ENCODE measurements at places on chromosomes 7 and 10.

DNA sequence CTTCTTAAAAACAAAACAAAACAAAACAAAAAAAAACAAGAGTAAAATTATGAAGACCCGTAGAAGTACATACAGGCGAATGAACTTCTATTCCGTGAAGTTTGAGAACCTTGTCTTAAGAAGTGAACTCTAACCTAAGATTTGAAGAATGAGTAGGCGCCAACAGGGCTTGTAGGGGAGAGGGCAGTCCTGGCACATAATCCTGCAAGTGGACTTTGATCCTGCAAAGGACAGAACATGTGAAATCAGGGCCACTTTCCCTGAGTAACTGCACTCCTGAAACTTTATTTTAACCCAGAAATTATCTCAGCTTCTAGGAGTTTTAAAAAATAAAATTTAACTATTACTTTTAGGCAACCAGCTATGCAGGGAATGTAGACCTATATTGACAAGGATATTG is 62.0 kb downstream of the GNAT3 start:
- DNase-seq = no peak

GRCh38 chr10:69160809-69161241 is 19.2 kb upstream of the SUPV3L1 start:
- no peak for DNase-seq

DNA sequence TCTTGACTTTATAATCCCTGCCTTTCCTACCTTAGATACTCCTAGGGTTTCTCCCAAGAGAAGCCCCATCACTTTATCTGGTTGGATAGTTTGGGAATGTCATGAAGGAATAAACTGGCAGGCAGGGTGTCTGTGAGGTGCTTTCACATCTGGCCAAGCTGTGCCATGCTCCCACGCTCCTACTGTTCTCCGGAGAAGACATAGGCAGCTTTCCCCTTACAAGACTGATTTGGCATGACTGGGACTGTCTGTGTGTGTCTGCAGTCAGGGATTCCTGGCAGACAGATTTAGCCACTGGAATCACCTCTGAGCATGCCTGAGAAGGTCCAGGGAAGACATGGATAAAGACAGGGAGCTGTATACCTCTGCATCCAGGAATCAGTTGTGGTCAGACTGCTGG is 45.3 kb downstream of the HK1 start:
- no peak for DNase-seq

- no peak for DNase-seq
Measured at GRCh38 chr7:73537051-73537450, 15.0 kb upstream of the BAZ1B start.

- DNase-seq = peak; percentile 36
Measured at GRCh38 chr10:4701016-4701415, 125.0 kb upstream of the AKR1E2 start.

DNA sequence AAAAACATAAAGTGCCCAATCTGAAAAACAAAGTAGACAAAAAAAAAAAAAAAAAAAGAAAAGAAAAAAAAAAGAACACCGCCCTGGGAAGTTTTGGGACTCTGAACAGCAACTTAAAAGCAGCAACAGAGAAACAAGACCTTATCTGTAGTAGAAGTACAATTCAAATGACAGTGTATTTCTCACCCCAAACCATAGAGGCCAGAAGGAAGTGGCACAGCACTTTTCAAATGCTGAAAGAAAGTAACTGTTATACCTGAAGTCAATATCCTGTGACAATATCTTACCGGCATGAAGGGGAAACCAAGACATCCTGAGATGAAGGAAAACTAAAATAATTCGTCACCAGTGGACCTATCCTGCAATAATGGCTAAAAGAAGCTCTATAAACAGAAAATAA is 112.1 kb downstream of the DNAJC1 start:
- no peak for DNase-seq

DNA sequence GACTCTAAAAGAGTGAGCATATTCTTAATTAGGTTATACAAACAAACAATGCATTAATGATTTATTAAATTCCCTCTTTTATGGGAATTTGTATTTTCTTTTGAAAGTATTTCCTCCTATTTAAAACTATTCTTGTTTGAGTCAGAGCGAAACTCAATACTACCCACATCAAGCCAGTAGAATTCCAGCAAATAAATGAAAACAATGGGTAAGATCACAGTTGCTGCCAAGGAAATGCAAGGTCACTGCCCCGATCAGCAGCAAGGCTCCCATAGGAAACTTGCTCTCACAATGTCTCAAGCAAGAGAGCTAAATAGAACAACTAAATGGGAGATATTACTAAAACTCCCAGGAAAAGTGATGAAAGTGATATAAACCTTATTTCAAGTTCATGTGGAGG is 206.3 kb downstream of the THSD7A start:
- peak; percentile 65 for DNase-seq

DNA sequence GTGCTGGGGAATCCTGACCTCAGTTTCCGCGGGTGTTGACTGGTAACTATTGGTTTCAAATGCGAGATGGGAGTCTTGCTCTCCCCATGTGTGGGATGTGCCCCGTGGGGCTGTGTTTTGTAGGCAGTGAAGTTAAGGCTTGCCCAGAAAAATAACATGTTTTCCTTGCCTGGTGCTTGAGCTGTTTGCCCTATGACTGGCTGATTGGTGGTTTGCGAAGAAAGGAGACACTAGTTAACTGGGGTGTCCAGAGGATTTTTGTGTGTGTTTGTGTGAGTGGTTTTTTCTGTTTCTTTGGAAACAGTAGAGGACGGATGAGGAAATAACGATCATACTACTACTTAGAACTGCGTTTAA is 61.9 kb downstream of the CREB5 start:
- DNase-seq = no peak

DNA sequence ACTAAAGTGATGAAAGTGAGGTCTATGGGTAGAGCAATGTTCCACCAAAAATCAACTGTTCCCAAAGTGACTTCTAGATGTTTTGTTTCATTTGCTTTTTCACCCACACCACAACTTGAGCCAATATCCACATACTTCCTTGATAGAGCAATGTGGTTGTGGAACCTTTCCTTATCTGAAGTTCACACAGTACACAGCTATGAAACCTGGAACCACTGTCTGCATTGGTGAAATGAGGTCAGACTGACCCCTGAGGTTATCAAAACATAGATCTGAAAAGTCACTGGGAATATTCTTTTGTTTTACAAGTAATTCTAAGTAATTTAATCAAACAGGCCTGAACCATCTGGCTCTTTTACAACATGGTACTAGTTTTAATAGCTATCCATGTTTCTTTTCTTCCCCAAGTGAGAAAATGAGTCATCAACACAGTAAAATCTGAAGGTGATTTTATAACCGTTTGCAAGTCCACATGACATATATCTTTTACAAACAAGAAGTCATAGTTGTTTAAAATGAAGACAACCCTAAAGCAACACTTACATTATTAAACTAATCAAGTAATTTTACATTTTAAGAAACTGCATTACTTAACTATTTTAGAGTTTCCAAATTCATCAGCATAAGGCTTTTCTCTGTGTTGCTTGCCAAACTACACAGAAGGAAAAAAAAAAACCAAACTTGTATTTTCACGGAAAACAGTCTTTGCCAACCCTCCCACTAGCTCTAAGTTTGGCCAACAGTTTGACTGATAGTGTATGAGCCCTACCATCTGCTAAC is 80.3 kb downstream of the LRRC17 start:
- DNase-seq = peak; percentile 11

DNA sequence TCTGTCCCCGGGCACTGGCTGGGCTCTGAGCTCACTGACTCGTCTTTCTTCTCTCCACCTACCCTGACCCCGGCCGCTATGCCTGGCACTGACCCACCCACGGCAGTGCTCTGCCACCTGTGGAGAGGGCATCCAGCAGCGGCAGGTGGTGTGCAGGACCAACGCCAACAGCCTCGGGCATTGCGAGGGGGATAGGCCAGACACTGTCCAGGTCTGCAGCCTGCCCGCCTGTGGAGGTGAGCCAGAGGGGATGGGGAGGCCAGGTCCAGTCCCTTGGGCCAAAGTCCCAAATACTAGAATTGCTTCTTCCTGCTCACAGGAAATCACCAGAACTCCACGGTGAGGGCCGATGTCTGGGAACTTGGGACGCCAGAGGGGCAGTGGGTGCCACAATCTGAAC is 27.3 kb downstream of the TBATA start:
- no peak for DNase-seq

- DNase-seq = no peak
Measured at GRCh38 chr10:5876181-5876768, 13.4 kb downstream of the ANKRD16 start.

GRCh38 chr7:105067691-105068090 is 53.7 kb downstream of the KMT2E start:
- DNase-seq = no peak

DNA sequence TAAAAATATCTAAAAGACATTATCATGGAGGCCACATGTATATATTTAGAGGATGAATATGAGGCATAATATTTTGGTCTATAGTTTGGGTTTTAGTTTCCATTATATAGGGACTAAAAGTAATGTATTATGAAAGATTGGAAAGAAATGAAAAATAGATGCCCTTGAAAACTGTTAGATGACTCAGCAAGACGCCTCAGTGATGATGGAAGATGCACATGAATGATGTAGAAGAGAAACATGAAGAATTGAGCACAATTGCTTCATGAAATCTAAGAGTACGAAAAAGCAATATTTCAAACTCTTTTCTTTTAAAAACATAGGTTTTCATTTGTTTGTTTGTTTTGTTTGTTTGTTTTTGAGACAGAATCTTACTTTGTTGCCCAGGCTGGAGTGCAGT is 89.8 kb downstream of the ARL4A start:
- DNase-seq = no peak

DNA sequence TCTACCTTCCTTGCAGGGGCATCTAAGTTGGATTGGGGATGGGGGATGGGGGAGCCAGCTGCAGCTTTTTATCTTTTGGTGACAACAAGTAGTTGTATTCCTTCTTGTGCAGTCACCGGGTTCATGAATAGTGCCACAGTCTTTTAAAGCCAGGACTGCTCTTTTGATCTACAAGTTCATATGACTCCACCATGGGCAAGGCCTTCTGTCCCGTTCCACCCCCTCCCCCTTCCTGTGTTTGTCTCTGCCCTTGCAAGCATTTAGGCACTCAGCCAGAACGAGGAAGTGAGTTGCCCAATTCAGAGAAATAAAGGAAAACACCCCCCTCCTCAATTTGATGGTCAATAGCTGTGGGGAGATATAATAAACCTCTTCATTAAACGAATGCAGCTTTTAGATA is 44.8 kb upstream of the EGR2 start:
- peak; percentile 68 for DNase-seq

DNA sequence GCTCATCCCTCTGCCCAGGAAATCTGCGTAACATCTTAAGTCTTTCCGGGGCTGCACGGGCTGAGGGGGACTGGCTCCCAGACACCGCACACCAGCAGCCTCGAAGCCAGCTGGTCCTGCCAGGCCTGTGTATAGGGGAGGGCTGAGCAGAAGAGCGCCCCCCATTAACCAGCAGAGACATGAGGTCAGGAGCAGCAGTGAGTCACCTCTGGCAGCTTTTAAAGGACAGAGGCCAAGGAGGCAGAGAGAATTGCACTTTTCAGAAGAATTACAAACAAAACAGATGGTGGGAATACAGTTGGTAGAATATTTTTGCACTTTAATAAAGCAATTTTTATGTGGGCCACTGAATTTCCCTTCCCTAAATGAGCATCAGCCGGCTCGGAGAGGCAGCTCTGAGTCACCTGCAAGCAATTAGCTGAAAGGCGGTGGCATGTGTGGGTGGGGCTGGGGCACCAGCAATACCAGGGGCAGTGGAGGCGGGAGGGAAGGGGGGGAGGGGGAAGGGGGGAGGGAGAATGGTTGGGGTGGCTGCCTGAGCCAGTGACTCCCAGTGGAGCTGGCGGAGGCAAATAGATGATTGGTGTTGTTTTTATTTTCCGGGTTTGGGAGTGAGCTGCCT is 39.1 kb downstream of the GOLGA7B start:
- no peak for DNase-seq

- no peak for DNase-seq
Measured at GRCh38 chr10:34729619-34730018, 85.5 kb downstream of the PARD3 start.

GRCh38 chr7:47328392-47329319 is 253.3 kb downstream of the TNS3 start:
- DNase-seq = peak; percentile 30

DNA sequence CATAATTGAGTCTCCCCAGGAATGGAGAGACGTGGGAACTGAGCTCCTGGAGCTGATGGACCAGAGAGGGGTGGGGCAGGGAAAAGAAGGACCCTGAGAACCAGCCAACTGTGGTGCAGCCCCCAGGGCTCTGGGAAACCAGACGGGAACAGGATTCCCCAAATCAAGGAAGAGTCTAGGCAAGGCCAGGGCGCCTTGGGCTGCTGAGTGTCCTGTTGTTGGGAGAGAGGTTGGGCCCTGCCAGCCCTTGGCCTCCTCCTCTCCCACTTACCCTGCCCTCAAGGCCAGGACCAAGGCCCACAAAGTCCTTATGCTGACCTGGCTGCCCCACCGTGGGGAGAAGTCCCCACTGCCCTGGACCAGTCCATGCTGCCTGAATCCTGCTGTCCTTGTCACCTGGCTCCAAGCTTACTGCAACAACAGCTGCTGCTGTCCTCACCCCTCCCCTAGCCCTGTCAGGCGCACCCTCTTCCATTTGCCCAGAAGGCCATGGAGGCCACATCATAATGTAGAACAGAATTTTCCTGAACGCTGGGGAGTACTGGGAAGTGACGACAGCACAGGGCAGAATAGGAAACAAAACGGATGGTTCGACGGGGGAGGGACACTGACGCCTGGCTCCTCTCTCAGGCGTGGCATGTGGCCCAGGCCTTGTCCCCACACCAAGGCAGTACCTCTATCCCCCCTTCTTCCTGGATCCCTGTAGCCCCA is 132.9 kb upstream of the ZMIZ1 start:
- DNase-seq = no peak

GRCh38 chr10:29798921-29799690 is 164.3 kb upstream of the SVIL start:
- DNase-seq = no peak

DNA sequence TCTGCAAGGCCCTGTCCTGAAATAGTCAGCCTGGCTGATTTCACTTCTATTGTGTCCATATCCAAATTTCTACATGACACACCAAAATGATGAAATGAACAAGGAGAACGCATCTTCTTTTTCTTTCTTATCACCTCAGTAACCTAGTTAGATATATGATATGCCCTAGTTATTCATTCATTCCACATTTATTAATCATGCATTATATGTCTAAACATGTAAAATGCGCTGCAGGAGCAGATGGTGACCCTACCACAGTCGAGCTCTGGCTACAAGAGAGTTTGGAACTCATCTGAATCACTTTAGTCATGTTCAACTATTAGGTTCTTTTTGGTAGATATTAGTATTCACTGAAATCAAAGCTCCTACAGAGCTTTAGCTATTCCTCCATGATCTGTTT is 31.8 kb upstream of the VPS41 start:
- DNase-seq = no peak

- DNase-seq = no peak
Measured at GRCh38 chr10:102675011-102675665, 30.9 kb downstream of the TRIM8 start.

- no peak for DNase-seq
Measured at GRCh38 chr10:14191871-14192270, 138.9 kb downstream of the FRMD4A start.

All from kidney capillary endothelial cell (primary cell).